Epithelial cell of alveolus of lung (primary cell): ENCODE measurements at places on chromosomes 11 and 22. TPM values are rescaled to one million over a fixed set of nuclear protein-coding genes. Genes with fewer than 3 reads are reported as not detected.

The PGA5 gene
- not detected in 2 replicates for total RNA-seq

The HTR3B gene
- total RNA-seq, result not detected in 2 replicates

The FAM111B gene
- total RNA-seq, result 5.6 and 7.7 TPM in 2 replicates

The DKK3 gene
- total RNA-seq, result 231 and 338 TPM in 2 replicates

The UQCC3 gene
- total RNA-seq, result 11.5 and 17.2 TPM in 2 replicates

The SLC22A12 gene
- not detected in 2 replicates for total RNA-seq
